ENCODE measurements at places on chromosomes 7 and 10.

- H3K4me1 ChIP-seq, result no peaks in the 10 kb centered on the region
- H3K36me3 ChIP-seq, result no peaks in the 10 kb centered on the region
- peaks cover 54% of the 10 kb centered on the region for H3K27me3 ChIP-seq
- no peak overlapping the region for H3K27ac ChIP-seq
These were observed 60.0 kb downstream of the PRF1 start for GRCh38 chr10:70542565-70542938.

DNA sequence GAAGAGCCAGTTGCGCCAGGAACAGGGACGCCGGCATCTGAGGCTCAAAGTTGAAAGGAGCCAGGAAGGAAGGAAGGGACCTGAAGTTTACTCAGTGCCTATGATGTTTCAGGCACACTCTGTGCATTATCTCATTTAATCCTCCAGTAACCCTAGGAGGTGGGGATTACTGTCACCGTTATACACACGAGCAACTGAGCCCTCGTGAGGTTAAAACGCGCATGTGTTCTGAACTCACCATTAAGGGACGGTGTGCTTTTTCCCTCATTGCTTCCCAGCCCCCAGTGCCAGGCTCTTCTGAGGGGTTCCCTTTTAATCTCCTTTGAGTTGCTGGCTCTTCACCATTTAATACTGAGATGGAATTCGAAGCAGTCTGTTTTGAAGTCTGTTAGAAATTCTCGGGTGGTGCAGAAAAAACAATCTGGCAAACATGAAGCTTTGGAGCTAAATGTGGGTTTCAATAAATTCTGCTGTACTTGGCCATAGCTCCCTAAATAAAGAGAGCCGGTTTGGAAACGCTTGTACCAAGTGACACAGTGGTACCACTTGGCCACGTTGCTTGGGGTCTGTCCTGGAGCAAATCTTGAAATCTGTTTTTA, 102.2 kb downstream of the TAX1BP1 start:
- no peak overlapping the region for H3K27ac ChIP-seq
- no peaks in the 10 kb centered on the region for H3K4me1 ChIP-seq
- no peaks in the 10 kb centered on the region for H3K27me3 ChIP-seq
- no peak for DNase-seq
- H3K36me3 ChIP-seq, result peaks cover 19% of the 10 kb centered on the region

GRCh38 chr10:75616076-75616475, 184.7 kb downstream of the LRMDA start:
- H3K36me3 ChIP-seq, result no peaks in the 10 kb centered on the region
- DNase-seq, result no peak
- no peaks in the 10 kb centered on the region for H3K4me1 ChIP-seq
- H3K27me3 ChIP-seq, result peaks cover 36% of the 10 kb centered on the region

GRCh38 chr10:43254881-43255633, 11.8 kb downstream of the RASGEF1A start:
- no peak overlapping the region for H3K27ac ChIP-seq
- H3K4me3 ChIP-seq, result no peak overlapping the region
- DNase-seq, result no peak
- no peaks in the 10 kb centered on the region for H3K36me3 ChIP-seq

DNA sequence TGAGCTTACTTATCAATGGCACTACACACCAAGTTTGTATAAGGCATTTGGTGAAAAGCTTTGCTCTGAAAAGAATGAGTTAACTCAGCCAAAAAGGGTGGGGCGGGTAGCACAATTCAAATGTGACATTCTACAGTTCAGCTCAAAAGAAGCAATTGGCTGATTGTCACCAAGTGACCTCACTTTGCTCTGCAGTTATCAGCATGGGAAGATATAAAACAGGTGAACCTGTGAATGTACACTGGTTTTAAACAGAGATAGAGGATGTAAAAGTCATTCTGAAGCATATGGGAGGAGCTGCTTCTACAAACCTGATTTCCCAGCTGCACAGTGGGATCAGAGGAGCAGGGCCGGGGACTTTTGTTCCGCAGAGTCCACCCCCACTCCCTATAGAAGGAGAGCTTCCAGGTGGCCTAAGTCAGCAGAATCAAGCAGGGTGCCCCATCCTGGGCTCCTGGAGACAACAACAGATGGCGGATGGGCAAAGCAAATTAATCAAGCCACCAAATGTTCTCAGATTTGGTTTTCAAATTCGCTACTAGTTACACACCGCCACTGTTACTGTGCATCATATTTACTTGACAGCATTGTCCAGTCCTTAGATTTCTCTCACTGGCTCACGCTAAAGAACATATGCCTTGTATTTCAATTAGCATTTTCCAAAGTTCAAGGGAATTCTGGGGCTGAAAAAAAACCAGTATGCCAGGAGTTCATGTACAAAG, 27.5 kb upstream of the NPVF start:
- peaks cover 11% of the 10 kb centered on the region for H3K4me1 ChIP-seq
- no peak overlapping the region for H3K4me3 ChIP-seq
- no peak for DNase-seq
- H3K36me3 ChIP-seq, result no peaks in the 10 kb centered on the region
- no peak overlapping the region for H3K27ac ChIP-seq

- DNase-seq, result no peak
- no peaks in the 10 kb centered on the region for H3K4me1 ChIP-seq
- H3K27me3 ChIP-seq, result no peaks in the 10 kb centered on the region
- no peaks in the 10 kb centered on the region for H3K36me3 ChIP-seq
These were observed 81.0 kb downstream of the TMEM270 start for GRCh38 chr7:73941836-73942551.

DNA sequence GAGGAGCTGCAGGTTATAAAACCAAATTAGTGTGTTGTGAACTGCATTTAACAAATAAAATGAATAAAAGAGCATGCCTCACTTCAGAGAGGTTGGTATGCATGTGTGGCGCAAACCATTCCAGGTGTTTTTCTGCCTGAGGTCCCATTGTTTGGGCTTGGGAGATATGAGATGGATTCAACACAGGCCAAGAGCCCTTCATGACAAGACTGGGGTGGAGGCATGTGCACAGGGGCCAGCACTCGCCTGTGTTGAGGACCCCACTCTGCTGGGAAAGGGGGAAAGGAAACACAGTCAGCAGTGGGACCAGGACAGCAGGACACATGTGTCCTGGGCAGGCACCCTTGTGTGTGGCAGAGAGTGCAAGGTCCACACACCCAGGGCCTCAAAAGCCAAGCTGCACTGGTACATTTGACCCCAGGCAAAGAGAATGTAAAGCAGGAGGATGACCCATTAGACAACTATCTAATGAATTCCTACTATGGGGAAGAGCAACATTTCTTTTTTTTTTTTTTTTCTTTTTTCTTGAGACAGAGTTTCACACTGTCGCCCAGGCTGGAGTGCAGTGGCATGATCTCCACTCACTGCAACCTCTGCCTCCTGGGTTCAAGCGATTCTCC, 9.2 kb upstream of the SLC18A3 start:
- no peak for DNase-seq
- H3K27ac ChIP-seq, result no peak overlapping the region
- peaks cover 87% of the 10 kb centered on the region for H3K27me3 ChIP-seq
- peaks cover 5% of the 10 kb centered on the region for H3K36me3 ChIP-seq
- no peak overlapping the region for H3K4me3 ChIP-seq
- peaks cover 19% of the 10 kb centered on the region for H3K4me1 ChIP-seq
